ENCODE measurements at places on chromosomes 6 and 20.

DNA sequence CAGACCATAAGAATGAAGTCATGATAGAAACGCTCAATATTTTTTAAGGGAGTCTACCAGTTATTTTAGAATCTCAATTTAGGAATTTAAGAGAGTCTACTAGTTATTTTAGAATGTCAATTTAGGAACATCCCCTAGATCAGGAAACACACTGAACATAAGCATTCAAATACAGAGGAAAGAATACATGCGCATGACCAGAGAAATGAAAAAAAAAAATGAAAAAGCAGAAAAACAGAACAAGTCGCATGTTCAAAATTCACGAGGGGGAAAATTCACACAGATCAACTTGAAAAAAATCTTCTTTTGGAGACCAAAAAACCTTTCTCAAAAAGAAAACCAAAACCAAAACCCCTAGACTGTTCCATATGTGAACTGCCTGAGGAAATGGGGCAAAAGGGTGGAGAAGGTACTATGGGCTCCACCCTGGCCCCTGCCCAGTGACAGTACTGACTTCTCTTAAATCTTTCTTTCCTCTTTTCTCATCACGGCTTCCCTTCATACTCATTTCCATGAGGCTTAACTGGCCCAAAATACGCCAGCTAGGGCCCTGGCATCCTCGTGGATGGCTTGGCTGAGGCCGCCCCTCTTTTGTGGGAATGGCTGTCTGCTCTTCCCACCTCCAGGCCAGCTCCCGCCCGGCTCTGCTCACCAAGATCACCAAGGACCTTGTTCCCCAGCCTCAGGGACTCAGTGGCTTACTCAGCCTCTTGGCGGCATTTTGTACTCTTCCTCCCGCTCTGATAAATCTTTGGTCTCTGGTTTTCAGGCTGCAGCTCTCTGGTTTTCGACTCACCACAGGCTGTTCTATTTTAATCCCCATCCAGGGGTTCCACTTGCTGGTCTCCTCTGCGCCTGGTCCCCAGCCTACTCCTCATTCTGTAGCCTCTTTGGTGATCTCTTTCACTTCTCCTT, 11.2 kb downstream of the ZBTB2 start:
- no peak for DNase-seq

DNA sequence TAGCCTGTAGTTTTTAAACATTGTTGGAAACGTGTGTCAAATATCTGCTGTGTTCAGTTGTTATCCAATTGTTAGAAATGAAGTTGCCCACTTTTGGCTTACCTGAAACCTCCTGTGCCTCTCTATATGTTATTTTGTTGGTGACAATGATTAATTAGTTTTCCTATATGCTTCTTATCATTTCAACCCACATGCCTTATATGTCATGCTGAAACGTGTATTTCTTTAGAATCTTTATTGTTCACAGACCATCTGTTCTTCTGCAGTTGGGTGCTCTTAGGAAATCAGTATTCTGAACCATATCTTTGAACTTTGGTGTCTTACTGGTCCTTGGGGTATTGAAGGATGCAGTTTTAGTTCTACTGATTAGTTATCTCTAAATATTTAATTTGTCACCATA, 91.2 kb upstream of the SCGN start:
- DNase-seq, result no peak

GRCh38 chr20:5973971-5974370, 23.5 kb downstream of the MCM8 start:
- DNase-seq, result no peak

DNA sequence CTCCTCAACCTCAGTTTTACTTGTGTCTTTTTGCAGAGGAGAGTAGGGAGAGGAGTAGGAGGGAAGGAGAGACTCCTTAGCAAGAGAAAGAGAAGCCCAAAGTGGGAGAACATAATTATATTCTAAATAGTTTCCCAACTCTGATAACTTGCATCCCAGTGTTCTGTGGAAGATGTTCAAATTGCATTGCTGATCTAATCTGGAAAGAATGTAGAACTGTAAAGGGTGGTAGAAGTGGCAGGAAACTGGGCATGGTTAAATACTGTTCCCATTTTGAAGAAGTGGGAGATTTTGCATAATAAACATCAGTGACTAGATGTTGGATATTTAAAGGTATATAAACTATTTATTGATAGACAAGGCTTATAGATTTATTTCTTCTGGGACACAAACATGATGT, 42.6 kb upstream of the HMGN3 start:
- DNase-seq, result no peak

DNA sequence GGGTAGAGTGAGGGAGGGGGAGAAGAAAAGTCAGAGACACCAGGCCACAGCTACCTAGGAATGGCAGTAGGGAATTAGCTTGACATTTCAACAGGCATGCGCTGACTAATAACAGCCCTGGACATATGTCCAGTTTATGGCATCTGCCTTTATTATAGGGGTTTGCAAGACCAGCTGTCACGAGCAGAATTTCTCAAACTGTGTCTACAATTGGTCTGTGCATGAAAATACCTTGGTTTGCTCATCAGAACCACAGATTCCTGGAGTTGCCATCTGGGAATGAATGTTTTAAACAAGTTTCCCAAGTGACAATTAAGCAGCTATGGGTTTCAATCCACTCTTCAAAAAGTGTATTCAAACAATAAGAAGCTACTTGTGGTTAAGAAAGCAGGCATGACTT, 110.3 kb upstream of the ENPP5 start:
- DNase-seq, result no peak

- DNase-seq, result no peak
These were observed 184.5 kb upstream of the PDE10A start for GRCh38 chr6:165847407-165848085.

GRCh38 chr6:157570104-157570503, 189.1 kb downstream of the ZDHHC14 start:
- no peak for DNase-seq

- no peak for DNase-seq
These were observed 145.7 kb downstream of the KHDC1L start for GRCh38 chr6:73079611-73079955.

DNA sequence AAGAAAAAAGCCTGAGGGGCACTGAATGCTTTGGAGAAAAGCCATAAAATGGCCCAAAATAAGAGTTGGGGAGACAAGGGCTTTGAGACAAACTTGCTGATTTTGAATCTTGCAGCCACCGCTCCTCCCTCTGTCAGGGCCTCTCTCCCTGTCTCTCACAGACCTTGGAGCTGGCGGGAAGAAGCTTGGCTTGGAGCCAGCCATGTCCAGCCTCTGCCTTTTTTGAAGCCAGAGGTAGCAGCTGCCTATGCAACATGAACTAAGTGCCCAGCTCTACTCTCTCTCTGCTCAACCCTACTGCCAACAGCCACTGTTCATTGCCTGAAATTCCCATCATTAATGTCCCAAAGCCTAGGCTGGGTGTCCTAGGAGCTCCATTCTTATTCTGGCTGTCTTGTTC, 63.7 kb upstream of the CTNNBL1 start:
- no peak for DNase-seq

DNA sequence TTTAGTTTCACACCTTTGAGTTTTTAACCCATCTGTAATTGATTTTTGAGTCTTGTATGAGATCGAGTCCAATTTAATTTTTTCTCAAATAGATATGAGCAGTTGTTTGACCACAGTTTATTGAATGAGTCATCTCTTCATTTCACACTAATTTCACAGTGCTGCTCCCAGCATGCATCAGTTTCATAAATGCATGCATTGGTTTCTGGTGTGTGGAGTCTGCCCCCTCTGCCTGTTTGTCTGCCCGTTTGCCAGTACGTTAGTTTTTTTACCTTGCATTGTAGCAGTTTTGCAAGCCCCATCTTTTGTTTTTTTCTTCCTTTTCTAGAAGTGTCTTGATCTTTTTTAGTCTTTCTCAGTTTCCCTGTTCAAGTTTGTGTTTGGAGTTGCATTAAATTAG, 11.9 kb downstream of the SLX4IP start:
- DNase-seq, result peak; percentile 23

- DNase-seq, result no peak
These were observed 107.0 kb upstream of the DST start for GRCh38 chr6:56749632-56750151.

DNA sequence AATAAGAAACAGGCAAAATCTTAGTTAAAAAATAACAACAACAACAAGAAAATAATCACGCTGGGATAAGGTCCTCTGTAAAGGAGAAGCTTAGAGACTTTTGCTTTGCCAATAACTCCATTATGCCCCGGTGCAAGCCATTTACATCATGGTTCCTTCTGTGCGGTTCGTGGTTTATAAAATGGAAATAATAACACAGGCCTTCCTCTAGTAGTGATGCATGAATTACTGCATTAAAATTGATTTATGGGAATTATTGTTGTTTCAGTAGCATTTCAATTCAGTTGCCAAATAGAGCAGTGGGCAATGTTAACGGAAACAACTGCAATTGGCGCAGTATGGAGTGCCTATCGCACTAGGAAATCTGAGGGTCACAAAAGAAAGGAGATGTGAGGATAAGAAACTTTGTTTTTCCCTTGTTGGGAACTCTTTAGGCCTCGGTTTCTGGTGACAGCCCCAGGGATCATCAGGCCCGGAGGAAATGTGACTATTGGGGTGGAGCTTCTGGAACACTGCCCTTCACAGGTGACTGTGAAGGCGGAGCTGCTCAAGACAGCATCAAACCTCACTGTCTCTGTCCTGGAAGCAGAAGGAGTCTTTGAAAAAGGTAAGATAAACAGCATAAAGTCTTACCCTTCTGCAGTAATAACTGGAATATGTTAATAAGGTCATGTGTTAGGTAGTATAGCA, 1.1 kb downstream of the CD109 start:
- DNase-seq, result no peak

- DNase-seq, result no peak
These were observed 76.8 kb downstream of the UNC5CL start for GRCh38 chr6:40962241-40962640.

DNA sequence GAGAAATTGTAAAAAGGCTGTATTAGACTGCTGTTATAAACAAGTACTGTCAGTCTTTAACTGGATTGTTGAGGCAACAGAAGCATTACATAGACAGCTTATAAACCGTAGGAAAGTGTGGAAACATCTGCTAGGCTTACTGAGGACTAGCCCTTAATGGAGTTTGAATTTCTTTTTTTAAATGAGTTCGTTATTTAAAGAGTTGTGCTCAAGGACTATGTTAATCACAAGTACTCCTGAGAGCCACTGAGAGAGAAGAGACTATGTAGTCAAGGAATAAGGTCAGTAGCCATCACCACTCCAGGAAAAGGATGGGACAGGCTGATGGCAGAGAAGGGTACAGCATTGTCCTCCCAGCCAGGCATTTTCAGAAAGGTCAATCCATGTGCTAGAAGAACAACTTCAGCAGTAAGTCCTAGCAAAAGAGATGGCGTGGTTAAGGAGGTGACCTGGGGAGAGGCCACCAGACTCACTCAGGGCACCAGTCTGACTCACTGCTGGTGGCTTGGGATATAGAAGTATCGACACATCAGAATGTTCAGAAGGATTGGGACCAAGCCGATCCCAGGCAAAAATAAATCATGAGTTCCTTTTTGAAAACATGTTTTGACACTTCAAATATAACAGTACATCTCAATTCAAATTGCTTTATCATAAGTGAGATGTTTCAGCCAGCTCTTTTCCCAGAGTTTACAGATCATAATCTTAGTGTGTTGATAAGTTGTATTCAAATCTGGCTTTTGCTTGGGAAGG, 6.4 kb downstream of the RPS12 start:
- DNase-seq, result no peak

DNA sequence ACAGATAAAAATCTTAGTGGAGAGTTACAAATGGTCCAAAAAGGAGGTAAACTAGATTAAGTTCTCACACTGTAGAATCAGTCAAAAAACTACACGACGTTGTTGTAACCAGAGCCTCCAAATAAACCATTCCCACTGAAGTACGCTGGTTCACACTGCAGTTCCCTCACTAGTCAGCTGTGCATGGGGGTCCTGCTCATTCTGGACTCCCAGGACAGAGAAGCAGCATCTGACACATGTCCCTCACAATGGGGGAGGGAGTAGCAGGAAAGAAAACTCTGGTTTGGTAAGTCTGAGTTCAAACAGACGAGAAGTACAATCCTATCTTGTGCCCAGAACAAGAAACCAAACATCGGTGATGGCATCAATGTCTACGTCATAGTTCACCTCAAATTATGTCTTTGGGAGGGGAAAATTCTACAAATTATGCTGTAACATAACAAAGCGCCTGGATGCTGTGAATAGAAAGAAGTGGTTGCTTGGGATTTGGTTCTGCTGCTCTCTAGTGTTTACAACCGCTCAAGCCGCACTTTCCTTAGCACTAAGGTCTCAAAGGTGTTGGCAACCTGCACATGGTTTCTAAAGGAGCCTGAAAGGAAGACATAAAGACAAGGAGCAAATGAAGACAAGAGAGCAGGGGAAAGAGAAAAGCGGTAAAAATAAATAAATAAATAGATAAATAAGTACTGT, 208.0 kb downstream of the GMDS start:
- no peak for DNase-seq

DNA sequence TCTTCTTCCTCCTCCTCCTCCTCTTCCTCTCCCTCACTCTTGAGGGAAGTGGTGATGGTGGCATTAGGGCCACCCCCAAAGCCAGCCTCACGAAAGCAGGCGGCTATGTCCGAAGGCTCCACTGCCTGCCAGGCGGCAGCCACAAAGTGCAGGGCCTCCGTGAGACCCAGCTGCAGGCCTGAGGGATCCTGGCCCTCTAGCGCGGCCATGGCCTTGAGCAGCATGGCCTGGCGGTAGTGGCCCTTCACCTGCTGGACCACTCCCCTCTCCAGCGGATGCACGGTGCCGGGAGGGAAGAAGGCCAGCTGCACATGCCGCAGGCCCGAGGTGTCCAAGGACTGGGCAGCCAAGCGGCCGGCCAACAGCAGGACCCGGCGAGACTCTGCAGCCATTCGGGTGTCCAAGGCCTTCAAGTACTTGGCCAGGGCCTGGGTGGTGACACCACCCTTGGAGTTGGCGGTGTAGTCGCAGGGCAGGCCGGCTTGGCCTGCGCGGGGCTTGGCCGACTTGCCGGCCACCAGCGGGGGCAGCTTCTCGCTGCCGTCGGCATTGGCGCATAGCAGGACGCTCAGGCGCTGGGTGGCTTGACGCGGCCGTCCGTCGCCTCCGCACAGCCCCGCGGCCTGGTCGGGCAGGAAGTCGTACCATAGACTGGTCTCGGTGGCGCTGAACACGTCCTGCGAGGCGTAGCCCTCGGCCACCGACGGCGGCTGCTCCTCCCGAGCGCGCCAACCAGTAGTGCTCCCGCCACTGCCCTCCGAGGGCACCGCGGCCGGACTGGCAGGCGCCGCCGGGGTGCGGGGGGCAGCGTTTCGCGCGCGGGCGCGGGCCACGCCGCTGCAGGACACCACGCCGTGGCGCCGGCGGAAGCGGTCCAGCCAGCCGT, 1.1 kb downstream of the CENPB start:
- DNase-seq, result no peak

DNA sequence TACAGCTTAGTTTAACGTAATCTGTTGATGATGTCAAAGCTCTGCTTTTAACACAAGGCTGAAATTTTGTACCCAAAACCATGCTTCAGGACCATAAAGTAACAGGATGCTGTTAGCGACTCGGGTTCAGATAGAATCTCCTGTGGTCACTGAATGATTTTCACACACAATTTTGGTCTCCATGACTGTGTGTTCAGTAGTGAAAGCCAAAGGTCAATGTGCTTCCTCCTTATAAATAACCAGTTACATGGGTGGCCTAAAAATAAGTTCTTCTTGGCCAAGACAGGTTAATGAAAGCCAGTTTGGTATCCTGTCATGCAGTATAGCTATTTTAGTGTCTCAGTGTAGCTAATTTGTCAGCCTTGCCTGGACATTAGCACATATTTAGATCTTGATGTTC, 19.1 kb upstream of the LOC128125822 start:
- no peak for DNase-seq

Data from stimulated activated CD4-positive, alpha-beta T cell treated with anti-CD3 and anti-CD28 coated beads, Interleukin-2, amount 100 ng/mL, for 48 hours (primary cell).